ENCODE measurements at places on chromosomes 13 and 19. TPM values are rescaled to one million over a fixed set of nuclear protein-coding genes. Genes with fewer than 3 reads are reported as not detected.

DNA sequence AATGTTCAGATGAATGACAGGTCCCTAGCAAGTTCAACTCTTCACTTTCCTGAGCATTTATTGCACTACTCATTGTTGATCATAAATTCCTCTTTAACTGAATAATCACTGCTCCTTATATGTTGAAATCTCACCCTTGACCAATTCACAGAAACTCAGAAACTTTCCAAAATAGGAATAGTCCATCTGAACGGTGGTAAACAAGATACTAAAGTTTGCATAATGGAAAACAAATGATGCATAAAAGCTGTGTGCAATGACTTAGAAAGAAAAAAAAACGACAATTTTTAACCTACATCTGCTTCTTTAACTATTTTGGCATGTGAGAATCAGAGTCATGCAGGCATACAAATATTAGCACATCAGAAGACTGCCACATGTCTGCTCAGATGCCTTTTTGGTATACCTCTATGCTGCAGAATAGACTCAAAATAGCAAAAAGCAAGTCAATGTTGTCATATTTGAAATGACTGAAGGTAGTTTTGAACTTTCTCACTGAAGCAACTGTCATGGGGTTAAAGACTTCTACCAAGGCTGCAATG is 34.8 kb downstream of the SLC10A2 start:
- DNase-seq: no peak
- H3K27ac ChIP-seq: no peak overlapping the region
- no peaks in the 10 kb centered on the region for H3K27me3 ChIP-seq
- no peak overlapping the region for H3K4me3 ChIP-seq
- H3K4me1 ChIP-seq: no peaks in the 10 kb centered on the region

DNA sequence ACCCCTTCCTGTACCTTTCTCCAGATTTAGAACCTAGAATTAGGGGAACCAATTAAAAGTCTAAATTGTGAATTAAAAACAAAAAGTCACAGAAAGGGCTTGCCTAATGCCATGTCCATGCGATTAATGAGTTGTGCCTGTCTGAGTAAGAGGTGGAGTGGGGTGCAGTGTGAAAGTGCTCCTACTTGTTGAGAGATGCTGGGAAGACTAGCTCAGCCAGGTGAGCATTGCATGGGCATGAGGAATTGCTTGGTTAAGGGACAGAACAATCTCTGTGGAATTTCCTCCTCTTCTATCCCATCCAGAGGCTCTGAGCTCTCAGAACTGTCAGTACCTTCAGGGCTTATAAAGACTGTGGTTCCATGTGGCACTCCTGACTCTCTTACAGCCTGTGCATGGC is 159.0 kb upstream of the UBL3 start:
- no peaks in the 10 kb centered on the region for H3K36me3 ChIP-seq
- no peaks in the 10 kb centered on the region for H3K4me1 ChIP-seq
- H3K4me3 ChIP-seq: no peak overlapping the region
- H3K27ac ChIP-seq: no peak overlapping the region
- no peaks in the 10 kb centered on the region for H3K27me3 ChIP-seq

GRCh38 chr13:70284371-70284770 is 176.1 kb upstream of the KLHL1 start:
- DNase-seq: no peak
- no peaks in the 10 kb centered on the region for H3K27me3 ChIP-seq
- H3K36me3 ChIP-seq: no peaks in the 10 kb centered on the region

Gene ESD
- total RNA-seq: 90.2 TPM

GRCh38 chr19:10009714-10010224 is 535 bp downstream of the COL5A3 start:
- peak overlapping the region; percentile 32 for H3K4me3 ChIP-seq
- H3K27ac ChIP-seq: peak overlapping the region; percentile 57
- no peaks in the 10 kb centered on the region for H3K36me3 ChIP-seq
- DNase-seq: no peak
- H3K27me3 ChIP-seq: peaks cover 8% of the 10 kb centered on the region

GRCh38 chr13:30026093-30026492 is 175.7 kb upstream of the UBL3 start:
- H3K27me3 ChIP-seq: no peaks in the 10 kb centered on the region
- no peaks in the 10 kb centered on the region for H3K4me1 ChIP-seq
- DNase-seq: no peak
- no peaks in the 10 kb centered on the region for H3K36me3 ChIP-seq
- no peak overlapping the region for H3K27ac ChIP-seq
- no peak overlapping the region for H3K4me3 ChIP-seq

DNA sequence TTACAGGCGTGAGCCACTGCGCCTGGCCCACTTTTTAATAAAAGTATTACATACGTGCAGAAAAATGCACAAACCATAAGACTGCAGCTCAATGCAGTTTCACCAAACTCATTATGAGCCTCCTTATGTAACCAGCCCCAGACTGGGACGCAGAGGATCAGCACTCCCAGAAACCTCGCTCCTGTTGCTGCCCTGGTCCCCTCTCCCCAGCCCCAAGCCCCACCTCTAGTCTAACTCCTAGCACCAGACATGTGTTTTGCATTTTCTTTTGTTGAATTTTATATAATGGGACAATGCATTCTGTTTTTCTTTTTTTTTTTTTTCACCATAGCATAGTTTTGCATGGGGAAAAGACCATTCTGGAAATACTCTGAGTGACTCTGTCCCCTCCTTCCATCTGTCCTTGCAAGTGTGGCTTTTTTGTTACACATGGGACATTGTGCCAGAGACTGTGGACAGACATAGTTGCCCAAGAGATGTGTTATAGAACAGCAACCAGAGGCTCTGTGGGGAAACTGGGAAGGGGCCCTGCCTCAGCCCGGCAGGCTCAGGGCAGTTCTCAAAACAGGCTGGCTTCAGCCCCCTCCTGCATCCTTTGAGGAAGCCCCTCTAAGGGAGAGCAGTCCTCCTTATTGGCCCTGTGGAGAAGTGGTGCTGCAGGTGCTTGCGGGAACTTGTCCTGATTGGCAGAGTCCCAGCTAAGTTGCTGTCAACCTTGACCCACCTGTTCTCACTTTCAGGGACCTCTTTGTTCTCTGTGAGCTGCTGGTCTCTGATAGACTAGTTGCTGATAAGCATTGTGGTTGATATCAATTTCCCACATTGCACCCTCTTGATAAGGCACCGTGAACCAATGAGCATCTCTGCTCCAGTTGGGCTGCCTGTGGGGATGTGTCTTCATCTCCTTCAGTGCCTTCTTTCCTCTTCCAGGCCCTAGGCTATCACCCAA is 13.8 kb upstream of the OLFM4 start:
- H3K27me3 ChIP-seq: no peaks in the 10 kb centered on the region
- no peaks in the 10 kb centered on the region for H3K4me1 ChIP-seq
- no peak for DNase-seq
- H3K36me3 ChIP-seq: no peaks in the 10 kb centered on the region
- H3K27ac ChIP-seq: no peak overlapping the region

Gene RYR1
- total RNA-seq: 667 TPM

GRCh38 chr19:33407140-33407551 is 33.6 kb downstream of the CEBPG start:
- H3K27ac ChIP-seq: no peak overlapping the region
- DNase-seq: no peak
- no peaks in the 10 kb centered on the region for H3K27me3 ChIP-seq
- no peaks in the 10 kb centered on the region for H3K36me3 ChIP-seq

Gene PCDH8
- not detected for total RNA-seq

DNA sequence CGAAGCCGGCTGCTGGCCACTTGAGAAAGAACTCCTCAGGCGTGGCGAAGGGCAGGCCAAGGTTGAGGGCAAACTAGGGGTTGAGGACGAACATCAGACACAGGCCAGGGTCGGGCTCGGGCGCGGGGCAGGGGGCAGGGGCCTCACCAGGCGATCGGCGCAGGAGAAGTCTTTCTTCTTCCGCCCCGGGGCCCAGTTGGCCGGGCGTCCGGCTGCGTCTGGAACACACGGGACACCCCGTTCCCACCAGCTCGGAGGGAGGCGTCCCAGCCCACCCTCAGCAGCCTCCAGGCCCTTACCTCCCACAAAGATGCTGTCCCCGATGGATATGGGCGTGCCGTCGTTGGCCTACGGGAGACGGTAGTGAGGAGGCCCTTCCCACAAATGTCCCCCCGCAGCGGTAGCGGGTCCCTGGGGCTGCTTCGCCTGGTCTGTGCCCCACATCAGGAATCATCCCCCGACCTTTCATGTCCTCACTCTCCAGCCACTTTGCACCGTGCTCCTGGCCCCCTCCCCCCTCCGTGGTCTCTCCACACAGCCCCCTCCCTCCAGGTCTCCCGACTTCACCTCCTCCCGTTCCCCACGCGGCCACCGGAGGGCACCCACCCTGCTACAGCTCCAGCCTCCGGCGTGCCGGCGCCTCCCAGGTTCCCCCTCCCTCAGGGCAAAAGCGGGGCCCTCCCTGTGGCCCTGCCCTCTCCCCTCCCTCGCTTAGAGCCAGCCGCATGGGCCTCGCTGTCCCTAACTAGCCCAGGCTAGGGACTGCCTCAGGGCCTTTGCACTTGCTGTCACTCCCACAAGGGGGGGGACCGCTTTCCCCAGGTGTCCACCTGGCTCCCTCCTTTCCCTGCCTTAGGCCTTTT is 4.8 kb downstream of the PNKP start:
- no peak for DNase-seq
- peaks cover 40% of the 10 kb centered on the region for H3K36me3 ChIP-seq
- H3K27ac ChIP-seq: no peak overlapping the region
- no peaks in the 10 kb centered on the region for H3K27me3 ChIP-seq
- H3K4me1 ChIP-seq: peaks cover 20% of the 10 kb centered on the region

- no peaks in the 10 kb centered on the region for H3K36me3 ChIP-seq
- H3K27me3 ChIP-seq: no peaks in the 10 kb centered on the region
- no peak overlapping the region for H3K4me3 ChIP-seq
- DNase-seq: peak; percentile 35
Observed at GRCh38 chr19:4523306-4524110, 5.2 kb upstream of the PLIN4 start.

DNA sequence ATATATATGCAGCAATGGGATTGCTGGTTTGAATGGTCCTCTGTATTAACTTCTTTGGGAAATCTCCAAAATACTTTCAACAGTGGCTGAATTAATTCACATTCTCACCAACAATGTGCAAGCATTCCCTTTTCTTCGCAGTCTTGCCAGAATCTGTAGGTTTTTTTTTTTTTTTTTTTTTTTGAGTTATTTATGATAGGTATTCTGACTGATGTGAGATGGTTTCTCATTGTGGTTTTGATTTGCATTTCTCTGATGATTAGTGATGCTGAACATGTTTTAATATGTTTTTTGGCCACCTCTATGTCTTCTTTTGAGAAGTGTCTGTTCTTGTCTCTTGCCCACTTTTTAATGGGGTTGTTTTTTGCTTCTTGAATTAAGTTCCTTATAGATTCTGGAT is 2041.5 kb upstream of the PCDH20 start:
- no peak overlapping the region for H3K4me3 ChIP-seq
- H3K4me1 ChIP-seq: no peaks in the 10 kb centered on the region
- H3K36me3 ChIP-seq: no peaks in the 10 kb centered on the region
- no peaks in the 10 kb centered on the region for H3K27me3 ChIP-seq
- H3K27ac ChIP-seq: no peak overlapping the region

DNA sequence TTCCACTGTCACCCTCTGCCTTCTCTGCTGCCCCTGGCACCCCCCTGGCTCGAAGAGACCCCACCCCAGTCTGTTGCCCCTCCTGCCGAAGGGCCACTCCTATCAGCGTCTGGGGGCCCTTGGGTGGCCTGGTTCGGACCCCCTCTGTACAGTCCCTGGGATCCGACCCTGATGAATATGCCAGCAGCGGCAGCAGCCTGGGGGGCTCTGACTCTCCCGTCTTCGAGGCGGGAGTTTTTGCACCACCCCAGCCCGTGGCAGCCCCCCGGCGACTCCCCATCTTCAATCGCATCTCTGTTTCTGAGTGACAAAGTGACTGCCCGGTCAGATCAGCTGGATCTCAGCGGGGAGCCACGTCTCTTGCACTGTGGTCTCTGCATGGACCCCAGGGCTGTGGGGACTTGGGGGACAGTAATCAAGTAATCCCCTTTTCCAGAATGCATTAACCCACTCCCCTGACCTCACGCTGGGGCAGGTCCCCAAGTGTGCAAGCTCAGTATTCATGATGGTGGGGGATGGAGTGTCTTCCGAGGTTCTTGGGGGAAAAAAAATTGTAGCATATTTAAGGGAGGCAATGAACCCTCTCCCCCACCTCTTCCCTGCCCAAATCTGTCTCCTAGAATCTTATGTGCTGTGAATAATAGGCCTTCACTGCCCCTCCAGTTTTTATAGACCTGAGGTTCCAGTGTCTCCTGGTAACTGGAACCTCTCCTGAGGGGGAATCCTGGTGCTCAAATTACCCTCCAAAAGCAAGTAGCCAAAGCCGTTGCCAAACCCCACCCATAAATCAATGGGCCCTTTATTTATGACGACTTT is 2.0 kb downstream of the ZFP36 start:
- H3K4me3 ChIP-seq: peak overlapping the region; percentile 99
- H3K27ac ChIP-seq: peak overlapping the region; percentile 98
- peaks cover 40% of the 10 kb centered on the region for H3K4me1 ChIP-seq
- H3K27me3 ChIP-seq: no peaks in the 10 kb centered on the region
- peak; percentile 67 for DNase-seq
- peaks cover 23% of the 10 kb centered on the region for H3K36me3 ChIP-seq

GRCh38 chr13:110784704-110785103 is 71.2 kb downstream of the ING1 start:
- no peak for DNase-seq
- no peaks in the 10 kb centered on the region for H3K36me3 ChIP-seq
- H3K27ac ChIP-seq: no peak overlapping the region
- H3K27me3 ChIP-seq: no peaks in the 10 kb centered on the region

GRCh38 chr19:17719730-17720400 is 585 bp downstream of the MAP1S start:
- H3K36me3 ChIP-seq: no peaks in the 10 kb centered on the region
- H3K27ac ChIP-seq: peak overlapping the region; percentile 66
- peak overlapping the region; percentile 75 for H3K4me3 ChIP-seq
- no peak for DNase-seq
- peaks cover 27% of the 10 kb centered on the region for H3K4me1 ChIP-seq
- no peaks in the 10 kb centered on the region for H3K27me3 ChIP-seq

- H3K36me3 ChIP-seq: no peaks in the 10 kb centered on the region
- H3K27me3 ChIP-seq: no peaks in the 10 kb centered on the region
- no peak for DNase-seq
- H3K4me3 ChIP-seq: no peak overlapping the region
- no peak overlapping the region for H3K27ac ChIP-seq
Observed at GRCh38 chr13:111423168-111423785, 102.8 kb downstream of the TEX29 start.

DNA sequence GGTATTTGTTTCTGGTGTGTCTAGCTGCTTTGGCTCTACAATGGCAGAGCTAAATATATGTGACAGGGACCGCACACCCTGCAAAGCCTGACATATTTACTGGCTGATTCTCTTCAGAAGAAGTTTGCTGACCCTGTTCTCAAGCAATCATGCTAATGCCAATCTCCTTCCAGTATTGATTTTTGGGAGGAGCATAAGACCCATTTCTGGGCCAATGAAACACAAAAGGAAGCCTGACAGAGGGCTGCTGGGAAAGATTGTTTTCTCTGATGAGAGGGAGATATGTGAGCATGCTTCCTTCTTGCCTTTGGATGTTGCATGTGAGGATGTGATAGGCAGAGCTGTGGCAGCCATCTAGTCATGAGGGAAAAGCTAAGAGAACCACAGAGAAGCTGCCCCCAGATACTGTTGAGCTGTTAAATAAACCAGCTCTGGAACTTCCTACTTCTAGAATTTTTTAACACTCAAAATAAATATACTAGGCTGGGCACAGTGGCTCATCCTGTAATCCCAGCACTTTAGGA is 31.4 kb upstream of the TPTE2 start:
- DNase-seq: no peak
- no peak overlapping the region for H3K27ac ChIP-seq
- no peaks in the 10 kb centered on the region for H3K27me3 ChIP-seq
- no peaks in the 10 kb centered on the region for H3K4me1 ChIP-seq
